ENCODE measurements at places on chromosomes 3 and 15.

DNA sequence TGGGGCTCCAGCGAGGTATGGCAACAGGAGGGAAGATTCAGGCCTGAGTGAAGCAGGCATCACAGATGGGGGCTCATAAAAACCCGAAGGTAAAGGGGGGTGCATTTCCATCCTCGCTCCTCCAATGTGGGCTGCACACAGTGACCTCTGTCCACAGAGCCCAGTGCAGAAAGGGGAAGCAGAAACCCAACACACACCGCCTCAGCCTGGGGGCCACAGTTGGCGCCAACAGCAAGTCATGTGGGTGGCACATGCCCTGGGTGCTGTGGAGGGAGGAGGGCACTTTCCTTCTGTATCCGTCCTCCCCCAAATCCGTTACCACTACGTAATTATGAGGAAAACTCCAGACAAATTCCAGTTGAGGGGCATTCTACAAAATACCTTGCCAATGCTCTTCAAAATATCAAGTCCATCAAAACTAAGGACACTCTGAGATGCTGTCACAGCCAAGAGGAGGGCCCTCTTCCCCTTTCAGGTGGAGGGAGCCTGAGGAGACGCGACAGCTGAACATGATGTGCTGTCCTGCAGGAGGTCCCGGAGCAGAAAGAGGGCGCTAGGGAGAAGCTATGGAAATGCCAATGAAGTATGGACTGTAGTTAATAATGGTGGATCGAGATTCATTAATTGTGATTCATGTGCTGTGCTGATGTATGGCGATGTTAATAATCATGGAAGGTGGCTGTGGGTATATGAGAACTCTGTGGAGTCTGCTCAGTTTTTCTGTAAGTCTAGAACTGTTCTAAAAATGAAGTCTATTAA lies 16.4 kb downstream of the APBA2 start:
- no peak for DNase-seq

DNA sequence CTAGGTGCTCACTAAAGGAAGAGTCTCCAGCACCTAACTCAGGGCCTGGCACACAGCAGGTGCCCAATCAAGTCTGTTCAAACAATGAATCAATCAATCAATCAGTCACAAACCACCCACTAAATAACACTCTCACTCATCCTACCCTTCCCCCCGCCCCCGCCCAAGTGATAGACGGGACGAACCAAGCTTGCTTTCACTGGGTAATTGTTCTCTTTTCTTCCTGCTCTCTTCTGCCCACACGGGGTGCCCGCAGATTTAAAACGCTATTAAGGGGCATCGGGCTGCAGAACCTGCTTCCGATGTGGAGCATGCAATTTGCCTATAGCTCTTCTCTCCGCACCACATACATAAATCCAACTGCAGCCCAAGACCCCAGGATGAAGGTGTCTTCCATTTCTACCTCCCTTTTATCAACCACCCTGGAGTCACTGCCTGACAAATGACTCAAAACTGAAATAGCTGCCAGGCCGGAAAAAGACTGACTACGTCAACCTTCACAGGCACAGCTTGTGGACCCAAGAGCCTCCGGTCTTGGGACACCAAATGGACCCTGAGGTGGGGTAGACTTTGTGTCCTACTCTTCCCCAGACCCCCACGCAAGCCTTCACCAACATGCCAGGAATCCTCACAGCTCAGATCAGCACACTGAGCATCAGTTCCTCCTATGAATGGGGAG lies 1.7 kb downstream of the KLHL25 start:
- no peak for DNase-seq

DNA sequence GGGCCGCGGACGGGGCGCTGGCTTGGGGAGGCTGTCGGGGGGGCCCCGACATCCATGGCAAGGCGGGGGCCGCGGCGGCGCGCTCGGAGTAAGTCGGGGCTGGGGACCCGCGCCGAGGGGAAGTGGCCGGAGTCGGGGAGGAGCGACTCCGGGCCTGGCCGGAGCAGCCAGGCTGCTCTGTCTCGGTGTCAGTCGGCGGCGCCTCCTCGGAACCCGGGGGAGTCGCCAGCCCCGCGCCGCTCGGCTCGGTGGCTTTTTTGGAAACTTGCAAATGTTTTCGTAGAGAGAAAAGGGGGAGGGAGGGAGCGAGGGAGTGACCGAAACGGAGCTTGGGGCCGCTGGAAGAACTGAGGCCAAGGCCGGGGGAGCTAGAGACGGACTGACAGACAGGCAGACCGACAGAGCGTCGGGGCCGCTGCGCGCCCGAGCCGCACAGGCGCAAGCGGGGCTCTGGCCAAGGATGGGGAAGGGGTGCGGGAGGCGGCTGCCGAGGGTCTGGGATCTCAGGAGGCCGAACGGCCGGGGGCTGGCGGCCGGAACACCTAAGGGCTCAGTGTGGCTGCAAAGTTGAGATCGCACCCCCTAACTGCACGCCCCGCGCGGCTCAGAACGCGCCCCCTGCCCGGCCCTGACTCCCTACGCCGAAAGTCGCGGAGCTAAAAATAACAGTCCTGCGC lies 5.0 kb downstream of the PTH1R start:
- no peak for DNase-seq

- no peak for DNase-seq
Observed at GRCh38 chr3:25033407-25034029, 394.5 kb upstream of the RARB start.

GRCh38 chr15:58546635-58547627 lies 115.1 kb downstream of the LIPC start:
- DNase-seq = no peak

DNA sequence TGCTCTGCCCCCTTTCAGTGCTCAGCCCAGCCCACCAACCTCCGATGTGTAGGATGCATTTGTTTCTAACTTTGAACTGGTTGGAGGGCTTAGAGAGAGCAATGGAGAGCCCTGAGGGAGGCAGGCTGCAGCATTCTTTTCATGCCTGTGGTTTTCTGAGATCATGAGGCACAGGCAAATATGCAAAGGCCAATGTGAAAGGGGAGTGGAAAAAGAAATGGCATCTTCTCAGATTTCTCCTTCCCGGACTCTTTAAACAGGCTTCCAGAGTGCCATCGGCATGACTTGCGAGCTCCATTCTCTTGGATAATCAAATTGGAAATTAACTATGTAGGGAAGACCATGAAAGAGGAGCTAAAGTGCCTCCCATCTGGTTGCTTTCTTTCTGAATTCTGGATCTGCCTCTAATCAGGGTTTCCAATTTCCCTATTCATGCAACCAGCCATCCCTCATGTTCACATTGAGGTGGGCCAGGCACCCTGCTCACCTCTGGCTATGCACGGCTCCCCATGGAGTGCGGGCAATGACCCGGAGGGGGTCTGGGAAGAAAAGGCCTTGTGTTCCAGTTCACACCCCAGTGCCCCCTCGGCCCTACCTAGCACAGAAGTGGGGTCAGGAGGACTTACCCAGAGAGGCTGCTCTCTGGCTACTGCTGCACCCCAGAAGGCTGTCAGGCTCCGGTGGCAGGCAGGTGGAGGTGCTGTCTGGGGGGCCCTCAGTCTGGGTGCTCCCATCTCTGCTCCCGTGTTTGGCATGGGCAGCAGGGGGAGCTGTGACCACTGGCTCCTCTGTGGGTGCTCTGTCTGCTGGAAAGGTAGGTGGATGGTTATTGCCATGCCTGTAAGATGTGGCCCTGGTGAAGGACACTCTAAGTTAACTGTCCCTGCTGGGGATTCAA lies 16.1 kb downstream of the AMOTL2 start:
- no peak for DNase-seq

GRCh38 chr3:52155912-52156311 lies 1.7 kb upstream of the POC1A start:
- no peak for DNase-seq

DNA sequence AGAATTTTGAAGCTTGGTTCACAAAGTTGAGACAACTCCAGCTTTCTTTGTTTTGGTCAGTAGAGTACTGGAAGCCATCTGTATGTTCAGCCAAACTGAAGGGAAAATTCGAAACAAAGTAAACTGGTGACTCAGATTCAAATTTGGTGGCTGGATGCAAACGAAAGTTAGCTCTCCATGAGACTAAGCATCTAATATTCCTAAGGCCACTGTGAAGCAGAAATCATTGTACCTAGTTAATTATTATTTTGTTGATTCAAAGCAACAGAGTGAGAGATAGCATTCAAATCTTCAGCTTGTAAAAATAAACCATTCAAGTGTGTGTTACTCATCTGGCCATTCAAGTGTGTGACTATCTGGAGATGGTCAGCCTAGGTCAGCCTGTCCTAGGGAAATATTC lies 42.1 kb downstream of the NR2F2 start:
- DNase-seq = no peak

- DNase-seq = no peak
Observed at GRCh38 chr3:172918165-172918564, 167.6 kb downstream of the ECT2 start.

GRCh38 chr3:19331931-19332330 lies 183.6 kb downstream of the KCNH8 start:
- no peak for DNase-seq

DNA sequence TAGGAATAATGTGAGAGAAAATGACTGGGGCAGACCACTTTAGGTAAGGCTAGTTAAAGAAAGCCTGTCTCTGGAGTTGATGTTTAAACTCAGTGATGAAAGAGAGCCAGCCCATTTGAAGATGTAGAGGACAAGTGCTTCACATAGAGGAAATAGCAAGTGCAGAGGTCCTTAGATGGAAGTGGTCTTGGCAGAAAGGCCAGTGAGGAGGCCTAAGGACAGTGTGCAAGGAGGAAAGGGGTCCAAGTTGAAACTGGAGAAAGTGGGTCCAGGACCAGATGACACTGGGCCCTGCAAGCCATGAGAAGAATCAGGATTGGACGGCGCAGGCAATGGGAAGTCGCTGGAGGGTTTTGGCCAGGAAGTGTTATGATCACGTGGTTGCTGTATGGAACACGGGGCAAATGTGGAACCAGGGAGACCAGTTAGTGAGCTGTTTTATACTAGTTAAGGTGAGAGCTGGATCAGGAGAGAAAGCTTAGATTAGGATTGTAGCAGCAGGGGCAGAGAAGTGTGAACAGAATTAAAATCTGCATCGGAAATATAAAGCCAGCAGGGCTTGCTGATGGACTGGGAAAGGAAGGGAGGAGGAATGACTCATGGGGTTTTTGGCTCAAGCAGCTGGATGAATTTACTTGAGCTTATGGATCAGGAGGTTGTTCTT lies 48.0 kb upstream of the SCAANT1 start:
- no peak for DNase-seq

DNA sequence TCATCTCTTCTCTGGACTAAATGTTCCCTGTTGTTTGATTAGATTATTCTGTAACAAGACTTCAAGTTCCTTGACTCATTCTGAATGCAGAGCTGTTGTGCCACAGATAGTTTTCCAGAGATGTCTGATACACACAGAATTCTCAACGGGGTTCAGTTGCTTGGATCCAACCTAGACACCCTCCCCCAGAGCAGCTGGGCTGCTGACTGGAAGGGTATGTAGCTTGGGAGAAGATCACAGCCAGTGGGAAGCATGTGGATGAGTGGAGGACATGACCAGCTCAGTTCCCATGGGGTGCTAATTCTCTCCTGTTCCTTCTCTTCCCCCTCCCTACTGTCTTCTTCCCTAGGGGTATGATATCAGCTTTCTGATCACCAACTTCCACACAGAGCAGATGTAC lies 6.6 kb upstream of the TTLL3 start:
- no peak for DNase-seq

GRCh38 chr3:156811089-156811862 lies 14.9 kb upstream of the LEKR1 start:
- DNase-seq = no peak

DNA sequence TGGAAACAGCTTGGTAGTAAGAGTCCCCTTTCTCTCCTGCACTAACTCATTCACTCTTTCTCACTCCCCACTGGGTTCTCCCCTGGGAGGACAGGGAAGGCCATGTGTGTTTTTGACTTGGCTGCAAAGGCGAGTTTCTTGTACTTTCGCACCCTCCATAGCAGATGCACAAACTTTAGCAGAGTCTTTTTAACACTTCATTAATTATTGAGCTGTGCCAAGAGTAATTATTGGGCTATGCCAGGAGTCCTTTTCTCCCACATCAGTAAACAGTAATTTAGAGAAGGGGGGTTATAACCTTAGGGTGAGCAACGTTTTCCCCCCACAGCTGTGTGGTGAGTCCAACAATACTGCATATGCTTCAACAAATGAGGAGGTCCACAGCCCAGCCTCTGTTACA lies 224.4 kb upstream of the ATP11B start:
- no peak for DNase-seq

- DNase-seq = no peak
Observed at GRCh38 chr15:62914461-62915079, 128.0 kb upstream of the TPM1 start.

GRCh38 chr3:18438586-18438985 lies 13.4 kb upstream of the SATB1 start:
- DNase-seq = no peak

- no peak for DNase-seq
Observed at GRCh38 chr3:58169371-58169770, 41.4 kb downstream of the DNASE1L3 start.

GRCh38 chr15:78811124-78811824 lies at the start of gene ADAMTS7:
ADAMTS7 (minus strand) TSS chr15:78811464; CDS start chr15:78811220, 244 bp downstream.
- no peak for DNase-seq

- no peak for DNase-seq
Observed at GRCh38 chr3:158443632-158444031, 127.4 kb upstream of the MLF1 start.

DNA sequence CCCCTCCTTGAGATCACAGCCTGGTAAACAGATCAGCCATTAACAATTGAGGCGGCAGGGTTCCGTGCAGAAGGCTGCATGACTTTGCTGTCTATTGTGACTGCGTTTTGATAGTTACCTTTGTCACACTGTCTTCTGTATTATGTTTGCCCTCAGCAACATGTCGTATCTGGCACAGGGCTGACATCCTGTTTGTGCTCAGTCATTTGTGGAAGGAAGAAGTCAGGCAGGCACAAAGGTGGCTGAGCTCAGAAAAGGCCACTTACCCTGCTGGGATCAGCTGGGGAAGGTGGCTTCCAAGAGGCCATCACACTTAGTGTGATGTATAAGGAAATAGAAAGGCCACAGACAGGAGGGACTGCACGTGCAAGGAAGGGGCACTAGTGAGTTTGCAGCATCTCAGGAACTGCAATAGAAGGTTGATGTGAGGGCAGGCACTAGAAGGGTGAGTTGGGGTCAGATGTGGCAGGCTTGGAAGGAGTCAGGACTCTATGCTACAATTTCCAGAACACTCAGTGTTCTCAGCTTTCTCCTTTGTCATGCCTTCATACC lies 13.4 kb downstream of the PML start:
- DNase-seq = no peak

DNA sequence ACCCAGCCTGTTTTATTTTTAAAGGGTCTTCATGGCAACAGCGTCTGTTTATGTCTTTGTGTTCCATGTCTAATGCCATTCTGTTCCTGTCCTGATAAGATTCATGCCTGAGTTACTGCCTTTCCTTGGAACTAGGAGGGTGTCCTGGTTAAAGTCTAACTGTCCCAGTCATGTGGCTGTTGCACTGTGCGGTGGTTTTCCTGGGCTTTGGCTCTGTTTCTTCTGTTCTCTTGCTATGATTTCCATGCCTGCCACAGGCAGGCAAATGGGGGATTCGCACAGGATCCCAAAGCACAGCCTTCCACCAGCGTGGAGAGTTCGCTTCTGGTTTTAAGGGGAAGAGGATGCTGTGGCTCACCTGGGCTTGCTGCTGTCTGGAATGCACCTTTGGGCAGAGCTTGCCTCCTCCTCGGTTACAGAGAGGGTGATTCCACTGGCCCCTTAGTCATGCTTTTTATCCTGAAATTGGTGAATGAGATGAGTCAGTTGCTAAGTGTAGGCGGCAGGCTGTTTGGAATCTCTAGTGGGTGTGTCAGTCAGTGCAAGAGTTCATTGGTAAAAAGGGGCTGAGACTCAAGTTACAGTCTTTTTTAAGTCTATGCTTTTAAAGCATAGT lies 86.8 kb downstream of the CCK start:
- DNase-seq = no peak

GRCh38 chr3:175094344-175094743 lies 235.2 kb downstream of the NAALADL2 start:
- DNase-seq = no peak

- no peak for DNase-seq
Observed at GRCh38 chr3:126995926-126996512, 13.1 kb downstream of the PLXNA1 start.

Measured in cerebellar nuclear complex (tissue), 1 donor.